ENCODE measurements at places on chromosomes 6 and 20. TPM values are rescaled to one million over a fixed set of nuclear protein-coding genes. Genes with fewer than 3 reads are reported as not detected.
A peak's percentile ranks its signal among the peaks of the same experiment; 100 is the strongest.

DNA sequence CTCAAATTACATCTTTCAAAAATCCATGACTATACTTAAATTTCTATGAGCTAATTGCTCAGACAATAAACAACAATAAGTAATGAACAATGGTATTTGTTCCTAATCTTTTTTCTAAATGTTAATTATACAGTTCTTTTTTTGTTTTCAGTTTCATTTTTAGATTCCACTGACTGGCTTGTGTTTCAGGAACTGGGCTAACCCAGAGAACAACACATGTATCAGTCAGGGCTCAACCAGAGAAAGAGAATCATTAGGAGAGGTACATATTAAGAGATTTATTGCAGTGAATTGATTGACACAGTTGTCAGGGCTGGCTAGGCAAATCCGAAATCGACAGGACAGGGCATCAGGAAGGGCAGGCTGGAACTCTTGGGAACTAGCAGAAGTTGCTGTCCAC, 182.8 kb downstream of the GRM1 start:
- H3K27me3 ChIP-seq = peaks cover 4% of the 10 kb centered on the region
- no peak overlapping the region for H3K27ac ChIP-seq
- H3K4me3 ChIP-seq = no peak overlapping the region
- no peaks in the 10 kb centered on the region for H3K36me3 ChIP-seq
- no peaks in the 10 kb centered on the region for H3K4me1 ChIP-seq

- peak overlapping the region; percentile 82 for H3K4me3 ChIP-seq
- H3K27ac ChIP-seq = peak overlapping the region; percentile 98
- H3K27me3 ChIP-seq = no peaks in the 10 kb centered on the region
- H3K4me1 ChIP-seq = peaks cover 59% of the 10 kb centered on the region
Measured at GRCh38 chr6:42047213-42047590, 3.1 kb upstream of the TAF8 start.

DNA sequence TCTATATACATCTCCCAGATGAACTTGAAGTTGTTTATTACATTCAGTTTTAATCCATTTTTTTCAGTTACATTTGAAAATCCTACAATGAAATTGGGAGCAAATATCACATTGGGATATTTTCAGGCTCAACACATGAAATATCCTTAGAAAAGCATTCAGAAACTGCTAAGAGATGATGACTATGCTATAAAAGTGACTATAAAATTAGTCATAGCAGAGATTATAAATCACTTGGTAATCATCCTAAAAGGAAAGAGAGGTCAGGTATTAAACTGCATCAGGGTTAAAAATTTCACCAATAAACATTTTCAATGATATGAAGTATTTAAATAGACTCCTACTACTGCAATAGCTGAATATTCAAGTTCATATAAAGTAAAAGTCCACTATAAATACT, 987.7 kb downstream of the GRIK2 start:
- no peak overlapping the region for H3K27ac ChIP-seq
- H3K4me1 ChIP-seq = no peaks in the 10 kb centered on the region
- no peaks in the 10 kb centered on the region for H3K36me3 ChIP-seq
- DNase-seq = no peak

DNA sequence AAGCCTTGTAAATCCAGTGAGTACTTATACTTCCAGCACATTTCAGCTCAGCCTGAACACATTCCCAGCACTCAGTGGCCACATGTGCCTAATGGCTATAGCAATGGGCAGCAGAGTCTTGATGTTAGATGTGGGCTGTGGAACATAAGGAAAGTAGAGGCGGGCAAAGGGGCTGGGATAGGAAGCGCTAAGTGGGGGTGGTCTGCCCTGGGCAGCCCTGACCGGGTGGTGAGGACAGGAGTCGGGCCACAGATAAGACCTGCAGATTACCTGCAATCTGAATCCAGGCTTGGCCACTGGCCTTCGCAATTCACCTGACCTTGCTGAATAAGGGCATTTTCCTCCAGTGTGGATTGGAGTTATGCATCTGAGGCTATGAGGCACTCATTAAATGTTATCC, 11.1 kb upstream of the HMGA1 start:
- no peaks in the 10 kb centered on the region for H3K27me3 ChIP-seq
- no peak overlapping the region for H3K27ac ChIP-seq
- H3K4me3 ChIP-seq = no peak overlapping the region
- H3K36me3 ChIP-seq = no peaks in the 10 kb centered on the region

GRCh38 chr6:36318690-36319435, 17.8 kb downstream of the BNIP5 start:
- H3K4me3 ChIP-seq = no peak overlapping the region
- peaks cover 27% of the 10 kb centered on the region for H3K27me3 ChIP-seq
- no peak overlapping the region for H3K27ac ChIP-seq
- H3K4me1 ChIP-seq = peaks cover 3% of the 10 kb centered on the region
- H3K36me3 ChIP-seq = no peaks in the 10 kb centered on the region

- no peaks in the 10 kb centered on the region for H3K27me3 ChIP-seq
- no peaks in the 10 kb centered on the region for H3K4me1 ChIP-seq
- H3K27ac ChIP-seq = no peak overlapping the region
- no peak for DNase-seq
- H3K36me3 ChIP-seq = no peaks in the 10 kb centered on the region
Measured at GRCh38 chr6:132369526-132369925, 31.7 kb downstream of the MOXD1 start.

GRCh38 chr20:40583636-40584035, 105.4 kb downstream of the MAFB start:
- peaks cover 42% of the 10 kb centered on the region for H3K27me3 ChIP-seq
- no peak for DNase-seq
- no peak overlapping the region for H3K4me3 ChIP-seq
- no peaks in the 10 kb centered on the region for H3K4me1 ChIP-seq
- H3K36me3 ChIP-seq = peaks cover 7% of the 10 kb centered on the region

- no peak for DNase-seq
- H3K27me3 ChIP-seq = no peaks in the 10 kb centered on the region
- H3K27ac ChIP-seq = no peak overlapping the region
Measured at GRCh38 chr6:115759051-115759450, 301.6 kb downstream of the FRK start.

- peak overlapping the region; percentile 39 for H3K27ac ChIP-seq
- H3K4me3 ChIP-seq = no peak overlapping the region
- DNase-seq = no peak
- H3K27me3 ChIP-seq = no peaks in the 10 kb centered on the region
- peaks cover 56% of the 10 kb centered on the region for H3K4me1 ChIP-seq
- H3K36me3 ChIP-seq = no peaks in the 10 kb centered on the region
Measured at GRCh38 chr6:129643968-129644367, 66.0 kb downstream of the ARHGAP18 start.

- peaks cover 53% of the 10 kb centered on the region for H3K4me1 ChIP-seq
- peaks cover under 1% of the 10 kb centered on the region for H3K36me3 ChIP-seq
- no peaks in the 10 kb centered on the region for H3K27me3 ChIP-seq
- H3K4me3 ChIP-seq = peak overlapping the region; percentile 89
- peak overlapping the region; percentile 92 for H3K27ac ChIP-seq
Measured at GRCh38 chr6:30691208-30691847, 544 bp upstream of the NRM start.

GRCh38 chr6:41625442-41625841, 12.8 kb upstream of the MDFI start:
- no peak for DNase-seq
- H3K4me1 ChIP-seq = peaks cover 36% of the 10 kb centered on the region
- no peaks in the 10 kb centered on the region for H3K27me3 ChIP-seq
- H3K4me3 ChIP-seq = no peak overlapping the region

GRCh38 chr6:84136364-84137050, 90.9 kb downstream of the CEP162 start:
- peak overlapping the region; percentile 77 for H3K27ac ChIP-seq
- no peak for DNase-seq
- peaks cover 24% of the 10 kb centered on the region for H3K4me1 ChIP-seq
- peaks cover 12% of the 10 kb centered on the region for H3K36me3 ChIP-seq
- H3K4me3 ChIP-seq = no peak overlapping the region

DNA sequence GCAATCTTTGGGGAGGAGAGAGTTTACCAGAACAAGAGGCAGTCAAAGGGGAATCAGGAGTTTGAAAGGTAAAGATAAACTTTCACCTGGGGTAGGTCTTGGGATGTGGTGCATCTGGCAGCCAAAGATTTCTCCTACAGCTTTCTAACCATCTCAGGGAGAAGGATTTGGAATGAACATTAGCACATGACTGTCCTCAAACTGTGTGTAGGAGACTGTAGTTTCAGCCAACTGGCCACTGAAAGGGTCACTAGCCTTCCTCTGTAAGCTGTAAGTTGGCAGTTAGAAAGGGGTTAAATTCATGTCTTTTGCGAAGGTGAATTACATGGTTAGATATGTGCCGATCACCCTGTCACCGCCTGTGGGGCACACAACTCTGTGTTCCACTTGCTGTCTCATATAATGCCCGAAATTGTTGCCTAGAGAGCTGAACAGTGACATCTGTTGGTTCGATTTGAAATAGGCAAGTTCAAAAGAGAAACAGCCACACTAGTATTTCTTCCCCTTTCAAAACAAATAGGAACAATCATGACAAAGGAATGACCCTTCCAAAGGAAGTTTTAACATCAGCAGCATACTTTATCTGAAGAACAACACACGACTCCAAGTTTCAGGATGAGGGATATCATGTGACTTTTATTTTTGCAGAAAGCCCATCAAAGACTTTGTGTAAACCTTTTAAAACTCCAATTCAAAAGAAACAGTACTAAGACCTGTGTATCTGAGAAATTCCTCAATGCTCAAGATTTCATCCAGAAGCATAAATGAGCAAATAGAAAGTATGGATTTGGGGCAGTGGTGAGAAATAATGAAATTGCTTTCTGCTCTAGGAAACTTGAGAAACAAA, 1.1 kb upstream of the OPN5 start:
- no peak overlapping the region for H3K27ac ChIP-seq
- peaks cover 15% of the 10 kb centered on the region for H3K27me3 ChIP-seq
- H3K4me1 ChIP-seq = peaks cover 9% of the 10 kb centered on the region
- DNase-seq = no peak
- H3K4me3 ChIP-seq = peak overlapping the region; percentile 40

DNA sequence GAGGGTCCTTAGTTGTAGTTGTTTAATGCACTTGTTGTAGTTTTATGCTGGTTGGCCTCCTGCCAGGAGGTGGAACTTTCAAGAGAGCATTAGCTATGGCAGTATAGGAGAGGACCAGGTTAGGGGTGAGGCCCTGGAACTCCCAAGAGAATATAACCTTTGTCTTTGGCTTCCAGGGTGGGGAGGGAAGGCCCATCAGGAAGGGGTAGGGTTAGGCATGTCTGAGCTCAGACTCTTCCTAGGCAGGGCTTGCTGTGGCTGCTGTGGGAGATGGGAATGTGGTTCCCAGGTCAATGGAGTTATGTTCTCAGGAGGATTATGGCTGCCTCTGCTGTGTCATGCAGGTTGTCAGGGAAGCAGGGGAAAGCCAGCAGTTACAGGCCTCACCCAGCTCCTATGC, 20.0 kb upstream of the GABRR1 start:
- peaks cover 1% of the 10 kb centered on the region for H3K36me3 ChIP-seq
- H3K27me3 ChIP-seq = peaks cover 11% of the 10 kb centered on the region
- H3K4me3 ChIP-seq = no peak overlapping the region
- H3K27ac ChIP-seq = no peak overlapping the region

- DNase-seq = no peak
- H3K27me3 ChIP-seq = no peaks in the 10 kb centered on the region
- no peak overlapping the region for H3K27ac ChIP-seq
- H3K36me3 ChIP-seq = no peaks in the 10 kb centered on the region
- H3K4me1 ChIP-seq = peaks cover 46% of the 10 kb centered on the region
Measured at GRCh38 chr6:44067173-44068139, 59.8 kb downstream of the MRPL14 start.

- H3K36me3 ChIP-seq = no peaks in the 10 kb centered on the region
- no peak overlapping the region for H3K27ac ChIP-seq
- peaks cover 2% of the 10 kb centered on the region for H3K27me3 ChIP-seq
- H3K4me3 ChIP-seq = no peak overlapping the region
- no peaks in the 10 kb centered on the region for H3K4me1 ChIP-seq
- no peak for DNase-seq
Measured at GRCh38 chr20:17334932-17335331, 108.1 kb downstream of the PCSK2 start.

GRCh38 chr6:155486721-155487294, 31.2 kb upstream of the NOX3 start:
- peaks cover 4% of the 10 kb centered on the region for H3K4me1 ChIP-seq
- H3K27me3 ChIP-seq = no peaks in the 10 kb centered on the region
- no peak overlapping the region for H3K4me3 ChIP-seq
- DNase-seq = no peak
- H3K27ac ChIP-seq = no peak overlapping the region

DNA sequence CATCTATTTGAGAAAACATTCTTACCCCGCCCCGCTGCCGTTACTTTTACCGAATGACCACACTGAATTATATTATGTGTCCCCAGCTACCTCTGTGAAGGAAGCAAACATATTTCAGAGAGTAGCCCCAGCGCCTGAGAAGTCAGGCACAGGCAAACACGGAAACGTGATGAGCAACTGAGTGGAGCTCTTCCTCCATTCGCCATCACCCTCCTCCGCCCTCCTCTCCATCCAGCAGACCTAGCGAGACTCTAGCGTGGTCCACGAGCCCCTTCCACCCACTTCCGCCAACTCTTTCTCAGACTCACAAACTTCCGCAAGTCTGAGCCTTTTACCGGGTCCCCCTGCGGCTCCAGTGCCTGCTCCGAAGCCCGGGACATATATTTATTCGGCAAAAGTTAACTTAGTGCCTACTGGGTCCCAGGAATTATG, 582 bp downstream of the SNRPB start:
- H3K4me3 ChIP-seq = peak overlapping the region; percentile 93
- peaks cover 32% of the 10 kb centered on the region for H3K4me1 ChIP-seq
- peak overlapping the region; percentile 96 for H3K27ac ChIP-seq
- DNase-seq = no peak

DNA sequence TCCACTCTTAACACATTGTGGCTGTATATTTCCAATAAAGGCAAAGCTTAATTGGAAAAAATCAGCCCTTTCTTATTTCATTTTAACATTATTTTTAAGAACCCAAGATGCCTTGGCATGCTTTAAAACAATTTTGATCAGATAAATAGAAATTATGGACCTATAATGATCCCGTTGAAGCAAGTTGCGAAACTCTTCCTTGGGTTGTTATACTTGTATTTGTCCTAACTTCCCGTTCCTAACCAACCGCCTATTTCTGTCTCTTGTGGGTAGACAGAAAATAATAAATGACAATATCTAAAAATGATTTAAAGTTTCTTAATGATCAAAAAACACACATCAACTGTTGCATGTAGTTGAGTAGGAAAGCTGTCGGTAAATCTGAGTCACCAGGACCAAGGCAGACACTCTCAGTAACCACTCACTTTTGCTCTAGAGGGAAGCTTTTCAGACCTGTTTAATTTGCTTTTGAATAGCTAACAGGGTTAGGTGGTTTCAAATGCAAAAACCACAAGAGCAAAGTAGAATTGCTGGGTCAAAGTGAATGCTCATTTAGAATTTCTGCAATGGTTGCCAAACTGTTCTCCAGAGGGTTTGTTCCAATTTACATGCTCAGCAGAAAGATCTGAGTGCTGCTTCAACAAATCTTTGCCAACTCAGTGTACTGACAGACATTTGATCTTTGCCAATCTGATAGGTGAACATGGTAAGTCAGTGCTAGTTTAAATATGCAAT, 34.2 kb upstream of the KCNK5 start:
- H3K4me3 ChIP-seq = no peak overlapping the region
- no peaks in the 10 kb centered on the region for H3K4me1 ChIP-seq
- H3K36me3 ChIP-seq = no peaks in the 10 kb centered on the region
- H3K27me3 ChIP-seq = peaks cover 24% of the 10 kb centered on the region
- DNase-seq = no peak

GRCh38 chr6:11282245-11282644, 49.8 kb upstream of the NEDD9 start:
- no peaks in the 10 kb centered on the region for H3K36me3 ChIP-seq
- peaks cover 18% of the 10 kb centered on the region for H3K4me1 ChIP-seq
- no peaks in the 10 kb centered on the region for H3K27me3 ChIP-seq
- no peak for DNase-seq
- no peak overlapping the region for H3K27ac ChIP-seq

Gene GRIK2
- 8.2 TPM for total RNA-seq

Gene BPI
- 0.68 TPM for total RNA-seq

Gene HLA-DRB5
- not detected for total RNA-seq

Gene ADGB
- not detected for total RNA-seq

Gene C6orf163
- total RNA-seq = 1.2 TPM

Gene RXRB
- 51.5 TPM for total RNA-seq

Gene BPIFB4
- not detected for total RNA-seq

Gene LGSN
- not detected for total RNA-seq

Gene KIF25
- total RNA-seq = not detected
